GOT3 (cell line): ENCODE measurements at places on chromosomes 5 and 9.

GRCh38 chr9:6552498-6553121 is 92.9 kb downstream of the GLDC start:
- no peak for DNase-seq

- no peak for DNase-seq
These were observed 36.5 kb upstream of the ANKRD33B start for GRCh38 chr5:10527281-10527950.

- no peak for DNase-seq
These were observed 292.6 kb upstream of the TAS2R1 start for GRCh38 chr5:9922719-9923118.

GRCh38 chr9:116365056-116365471 is 211.5 kb downstream of the PAPPA start:
- no peak for DNase-seq

GRCh38 chr5:133702791-133703770 is 90.7 kb upstream of the FSTL4 start:
- DNase-seq: no peak

DNA sequence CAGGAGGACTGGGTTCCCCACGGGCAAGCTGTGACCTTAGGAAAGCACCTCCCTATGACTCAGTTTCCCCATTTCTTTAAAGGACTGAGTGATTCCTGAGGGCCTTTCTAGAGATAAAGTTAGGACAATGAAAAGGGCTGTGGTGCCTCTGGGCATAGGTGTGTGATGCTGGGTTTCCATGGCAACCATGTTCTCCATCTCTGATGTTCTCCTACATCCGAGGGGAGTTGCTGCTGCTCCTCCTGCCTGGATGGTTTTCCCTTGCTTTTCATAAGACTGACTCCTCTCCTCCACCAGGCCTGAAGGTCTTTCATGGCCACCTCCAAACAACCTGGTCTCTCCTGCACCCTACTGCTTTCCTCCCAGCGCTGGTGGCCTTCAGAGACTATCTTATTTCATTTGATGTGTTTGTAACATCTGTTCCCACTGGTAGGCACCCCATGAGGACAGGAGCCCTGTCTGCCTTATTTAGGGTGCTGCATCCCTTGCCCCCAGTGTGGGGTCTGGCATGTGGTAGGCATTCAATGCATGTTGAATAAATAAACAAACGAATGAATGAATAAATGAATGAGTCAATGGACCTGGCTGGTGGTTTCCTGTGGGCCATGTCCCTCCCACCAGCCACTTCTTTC is 112.2 kb upstream of the HAND1 start:
- no peak for DNase-seq

GRCh38 chr9:88874391-88874790 is 116.9 kb upstream of the S1PR3 start:
- DNase-seq: no peak

DNA sequence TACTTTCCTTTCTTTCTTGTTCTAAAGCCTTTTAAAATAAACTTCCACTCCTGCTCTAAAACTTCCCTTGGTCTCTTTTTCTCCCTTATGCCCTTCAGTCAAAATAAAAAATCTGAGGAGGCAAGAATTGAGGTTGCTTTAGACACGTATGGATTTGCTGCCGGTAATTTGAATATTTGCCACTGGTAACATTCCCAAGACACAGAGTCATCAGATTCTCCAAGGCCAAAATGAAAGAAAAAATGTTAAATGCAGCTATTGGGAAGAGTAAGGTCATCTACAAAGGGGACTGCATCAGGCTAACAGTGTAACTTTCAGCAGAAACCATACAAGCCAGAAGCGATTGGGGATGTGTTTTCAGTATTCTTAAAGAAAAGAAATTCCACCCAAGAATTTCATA is 311.1 kb downstream of the CDH18 start:
- no peak for DNase-seq

GRCh38 chr9:127144670-127145445 is 22.4 kb upstream of the ANGPTL2 start:
- DNase-seq: no peak

- DNase-seq: no peak
These were observed 11.2 kb downstream of the PHF19 start for GRCh38 chr9:120865809-120866208.

DNA sequence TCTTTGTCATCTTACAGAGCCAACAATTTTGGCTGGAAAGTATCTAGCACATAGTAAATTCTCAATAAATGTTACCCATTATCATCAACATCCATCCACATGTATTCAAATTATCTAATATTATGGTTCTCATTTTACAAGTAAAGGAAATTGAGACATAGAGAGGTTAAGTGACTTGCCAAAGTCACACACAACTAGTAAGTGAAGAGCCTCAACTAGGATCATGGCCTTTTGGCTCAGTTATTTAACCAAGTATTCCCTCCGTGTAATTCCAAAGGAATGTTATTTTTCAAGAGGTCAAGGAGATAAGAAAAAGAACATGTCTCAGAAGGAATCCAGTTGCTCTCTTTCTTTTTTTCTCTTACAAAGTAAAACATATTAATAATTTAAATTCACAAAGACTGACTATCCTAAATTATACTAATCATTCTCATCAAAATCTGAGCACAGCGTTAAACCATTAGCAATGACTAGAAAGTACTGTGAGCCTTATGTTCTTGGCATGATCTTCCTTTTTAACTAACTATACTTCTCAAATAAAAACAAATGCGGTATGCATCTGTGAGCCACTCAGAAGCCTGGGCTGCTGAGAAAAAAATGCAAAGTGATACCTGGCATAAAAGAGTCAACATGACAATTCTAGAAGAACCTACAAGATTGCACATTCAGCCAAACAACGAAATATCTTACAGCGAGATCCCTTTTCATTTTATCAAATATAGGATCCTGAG is 350.9 kb downstream of the GLIS3 start:
- DNase-seq: no peak

DNA sequence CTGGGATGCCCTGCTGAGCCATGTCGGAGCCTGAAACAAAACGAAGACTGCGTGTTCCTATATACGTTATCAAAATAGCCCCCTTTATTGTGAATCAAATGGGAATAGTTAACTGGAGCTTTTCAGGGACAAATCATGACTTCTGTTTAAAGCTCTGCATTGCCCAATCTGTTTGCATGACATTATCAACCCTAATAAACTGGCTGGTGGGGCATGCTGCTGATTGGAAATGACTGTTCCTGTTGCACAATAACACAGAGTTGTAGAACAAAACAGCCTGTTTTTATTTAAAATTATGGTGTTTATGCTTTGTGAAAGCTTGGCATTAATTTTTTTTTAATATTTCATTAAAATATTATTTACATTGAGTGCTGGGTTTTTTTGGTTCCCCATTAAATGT is 215.5 kb downstream of the TMEM167A start:
- DNase-seq: no peak

- no peak for DNase-seq
These were observed 165.8 kb upstream of the MAP3K1 start for GRCh38 chr5:56649569-56649968.

GRCh38 chr5:81787474-81788242 is 36.8 kb upstream of the SSBP2 start:
- DNase-seq: no peak

DNA sequence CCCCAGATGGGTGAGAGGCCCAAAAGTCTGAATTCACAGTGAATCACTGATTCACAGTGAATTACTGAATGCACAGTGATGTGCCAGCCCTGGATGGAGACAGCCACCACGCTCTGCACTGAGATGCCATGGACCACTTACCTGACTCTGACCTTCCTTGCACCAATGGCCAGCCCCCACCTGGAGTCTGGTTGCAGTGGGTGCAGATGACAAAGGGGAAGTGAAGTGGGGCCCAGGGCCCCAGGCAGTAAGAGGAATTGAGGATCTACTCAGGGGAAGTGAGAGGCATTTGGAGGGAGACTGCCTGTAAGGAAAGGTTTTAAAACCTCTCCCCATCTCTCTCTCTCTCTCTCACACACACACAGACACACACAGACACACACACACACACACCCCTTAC is 412.1 kb downstream of the CYLC2 start:
- DNase-seq: no peak

DNA sequence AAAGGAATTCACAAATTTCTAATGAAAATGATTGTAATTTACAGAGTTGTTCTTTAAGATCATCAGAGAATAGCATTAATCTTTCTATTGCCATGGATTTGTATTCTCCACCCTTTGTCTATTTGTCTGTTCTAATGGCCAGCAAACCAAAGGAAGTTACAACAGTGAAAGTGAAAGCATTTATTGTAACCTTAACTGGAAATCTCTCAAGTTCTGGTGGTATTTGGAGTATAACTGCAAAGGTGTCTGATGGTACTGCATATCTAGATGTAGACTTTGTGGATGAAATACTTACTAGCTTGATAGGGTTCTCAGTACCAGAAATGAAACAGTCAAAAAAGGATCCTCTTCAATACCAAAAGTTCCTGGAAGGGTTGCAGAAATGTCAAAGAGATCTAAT is 21.7 kb downstream of the RMI1 start:
- no peak for DNase-seq

- DNase-seq: no peak
These were observed 44.2 kb downstream of the NXNL2 start for GRCh38 chr9:88579050-88579715.

- no peak for DNase-seq
These were observed 175.9 kb downstream of the CEMIP2 start for GRCh38 chr9:71592400-71592799.

GRCh38 chr5:5716665-5717064 is 294.2 kb downstream of the ICE1 start:
- DNase-seq: no peak

- DNase-seq: no peak
These were observed 370 bp upstream of the CDH6 start for GRCh38 chr5:31193116-31193515.

GRCh38 chr5:12272389-12272788 is 368.1 kb upstream of the CTNND2 start:
- DNase-seq: no peak

- no peak for DNase-seq
These were observed 179.7 kb downstream of the TSSK1B start for GRCh38 chr5:113255105-113255504.

DNA sequence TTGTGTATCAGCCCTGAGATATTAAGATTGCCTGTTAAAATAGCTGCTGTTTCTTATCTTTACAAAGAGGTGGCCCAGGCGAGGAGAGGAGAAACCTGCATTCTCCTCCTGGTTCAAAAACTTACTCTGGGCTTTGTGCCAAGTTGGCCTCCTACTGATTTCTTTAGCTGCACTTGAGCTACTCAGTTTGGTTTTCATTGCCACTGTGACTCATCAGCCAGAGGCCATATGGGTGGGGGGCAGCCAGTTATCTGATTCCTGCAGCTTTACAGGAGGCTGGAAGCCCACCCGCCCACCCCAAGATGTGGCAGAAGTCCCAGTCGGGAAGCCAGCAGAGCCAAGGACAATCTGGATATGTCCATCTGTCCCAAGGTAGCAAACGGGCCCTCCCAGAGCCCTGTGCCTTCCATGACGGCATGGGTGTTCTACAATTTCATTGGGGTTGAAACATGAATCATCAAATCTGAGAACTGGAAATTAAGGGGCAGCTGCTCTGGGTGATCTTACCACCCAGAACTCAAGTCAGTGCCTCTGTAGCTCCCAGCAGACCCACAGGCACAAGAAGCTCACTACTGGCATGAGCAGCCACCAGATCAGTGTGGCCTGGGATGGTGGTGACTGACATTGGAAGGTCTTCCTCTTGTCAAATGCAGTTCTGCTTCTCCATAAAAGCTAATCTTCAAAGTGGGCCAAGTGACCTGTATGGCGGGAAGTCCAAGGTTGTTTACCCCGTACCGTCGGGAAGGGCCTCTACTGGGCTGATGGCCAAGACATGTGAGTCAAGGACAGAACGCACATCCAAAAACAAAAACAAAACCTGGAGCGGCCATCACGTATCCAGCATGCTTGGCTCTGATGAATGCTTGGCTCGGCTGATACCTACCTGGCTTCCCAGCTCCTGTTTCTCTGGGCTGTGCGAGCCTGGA is 15.6 kb downstream of the FCN2 start:
- DNase-seq: peak; percentile 21

DNA sequence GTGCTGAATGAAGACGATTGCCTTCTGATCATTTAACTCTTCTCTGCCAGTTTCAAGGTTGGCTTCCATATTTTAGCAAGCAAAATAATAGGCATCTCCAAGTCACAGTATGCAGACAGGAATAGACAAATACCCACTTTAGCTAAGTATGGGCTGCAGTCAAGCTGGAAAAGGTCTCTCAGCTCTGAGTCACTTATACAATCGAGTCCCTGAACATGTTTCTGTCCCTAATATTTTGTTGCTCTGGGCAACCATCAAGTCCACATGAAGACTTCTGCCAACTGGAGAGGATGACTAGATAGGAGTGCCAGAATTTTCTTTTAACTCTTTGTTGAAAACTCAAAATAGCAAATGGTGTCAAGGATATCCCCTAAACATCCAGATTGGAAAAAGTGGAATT is 575.3 kb downstream of the RAB3C start:
- no peak for DNase-seq

GRCh38 chr5:132384506-132385050 is 15.1 kb downstream of the SLC22A5 start:
- DNase-seq: no peak

GRCh38 chr5:50711280-50711679 is 44.8 kb downstream of the PARP8 start:
- DNase-seq: no peak

- no peak for DNase-seq
These were observed 162.5 kb downstream of the CD180 start for GRCh38 chr5:67033880-67034651.

DNA sequence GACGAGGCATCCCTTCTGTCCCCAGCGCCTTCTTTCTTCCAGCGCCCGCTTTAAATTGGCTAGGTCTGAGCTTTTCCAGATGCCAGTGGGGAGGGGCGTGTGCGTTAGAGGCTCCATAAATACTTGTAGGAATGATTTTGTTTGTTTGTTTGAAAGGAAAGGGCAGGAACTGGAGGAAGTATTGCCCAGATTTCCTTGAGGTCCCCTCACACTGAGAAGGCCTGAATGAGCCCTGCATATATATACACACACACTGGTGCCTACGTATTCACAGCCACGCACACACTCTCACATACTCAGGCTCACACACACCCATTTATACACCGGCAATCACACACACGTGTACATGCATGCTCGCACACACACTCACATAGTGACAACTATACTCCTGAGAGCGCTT is 1.0 kb upstream of the SLIT3 start:
- no peak for DNase-seq

- no peak for DNase-seq
These were observed 286.9 kb downstream of the ARHGEF28 start for GRCh38 chr5:73912821-73913271.

DNA sequence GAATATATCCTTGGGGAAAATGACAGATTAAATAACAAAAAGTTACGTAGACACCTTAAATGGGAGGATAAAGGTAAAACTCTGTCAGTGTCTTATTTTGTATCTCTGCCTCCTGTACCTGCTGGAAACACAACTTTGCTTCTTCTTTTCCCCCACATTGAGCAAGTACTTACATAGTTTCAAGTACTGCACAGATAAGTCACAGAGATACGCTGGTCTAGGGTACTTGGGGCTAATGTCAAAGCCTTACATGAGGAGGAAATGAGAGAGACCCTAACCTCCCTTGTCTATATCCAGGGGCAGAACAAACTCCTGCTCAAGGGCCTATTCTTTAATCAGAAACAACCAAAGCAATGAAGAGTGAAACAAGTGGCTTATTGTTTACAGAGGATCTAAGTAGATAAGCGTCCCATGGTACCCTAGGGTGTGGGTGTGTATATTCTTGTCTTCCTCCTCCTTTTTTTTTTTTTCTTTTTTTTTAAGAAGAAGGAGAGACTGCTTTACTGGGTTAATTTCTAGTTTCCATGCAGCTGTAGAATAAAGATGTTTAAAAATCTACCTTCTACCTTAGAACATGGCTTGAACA is 43.1 kb downstream of the ELL2 start:
- no peak for DNase-seq

GRCh38 chr9:13387734-13388067 is 108.2 kb upstream of the MPDZ start:
- DNase-seq: no peak

- DNase-seq: no peak
These were observed 333.3 kb upstream of the GRIA1 start for GRCh38 chr5:153157156-153157555.
